ENCODE measurements at places on chromosomes 7 and 10.

DNA sequence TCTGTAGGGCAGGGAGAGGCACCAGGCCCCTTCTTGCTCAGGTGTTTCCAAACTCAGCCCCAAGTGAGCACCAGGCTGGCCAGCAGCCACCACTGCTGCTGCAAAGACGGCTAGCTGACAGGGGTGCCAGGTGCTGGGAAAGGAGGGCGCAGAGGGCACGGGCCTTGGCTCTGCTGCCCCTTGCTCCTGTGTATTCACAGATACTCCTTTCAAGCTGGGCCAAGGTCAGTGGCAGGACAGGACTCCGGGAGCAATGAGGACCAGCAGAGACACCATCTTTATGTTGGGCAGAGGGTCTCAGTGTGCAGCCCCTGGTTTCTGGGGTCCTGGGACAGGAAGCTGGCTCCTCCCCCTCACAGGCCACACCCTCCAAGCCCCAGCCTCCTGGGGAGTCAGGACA lies 110.1 kb downstream of the SMURF1 start:
- DNase-seq: no peak

- DNase-seq: no peak
These were observed 11.8 kb downstream of the CCSER2 start for GRCh38 chr10:84340187-84340586.

GRCh38 chr10:1576467-1577372 lies 160.6 kb downstream of the ADARB2 start:
- no peak for DNase-seq

DNA sequence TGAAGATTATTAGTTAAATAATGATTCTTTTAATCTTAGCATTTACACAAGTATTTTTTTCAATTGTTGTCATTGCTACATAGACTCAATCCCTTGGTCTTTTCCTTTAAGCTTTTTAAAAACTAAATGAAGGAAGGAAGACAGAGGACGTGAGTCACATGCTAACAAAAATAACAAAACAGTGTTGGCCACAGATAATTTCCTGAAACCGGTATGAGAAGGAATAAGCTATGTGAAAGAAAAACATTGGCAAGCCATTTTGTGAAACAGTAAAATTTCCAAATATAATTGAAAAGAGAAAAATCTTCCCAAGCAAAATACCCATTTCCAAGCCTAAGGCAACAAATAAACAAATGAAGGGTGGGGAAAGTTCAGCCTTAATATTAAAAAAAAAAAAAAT lies 223.0 kb downstream of the AHR start:
- no peak for DNase-seq

- no peak for DNase-seq
These were observed 156.9 kb upstream of the C7orf33 start for GRCh38 chr7:148433521-148434180.

- DNase-seq: no peak
These were observed 1226.7 kb upstream of the LRRN3 start for GRCh38 chr7:109864230-109864629.

GRCh38 chr7:1211611-1212010 lies 21.1 kb upstream of the UNCX start:
- no peak for DNase-seq

GRCh38 chr10:48277093-48277492 lies 2.6 kb upstream of the FRMPD2 start:
- no peak for DNase-seq

DNA sequence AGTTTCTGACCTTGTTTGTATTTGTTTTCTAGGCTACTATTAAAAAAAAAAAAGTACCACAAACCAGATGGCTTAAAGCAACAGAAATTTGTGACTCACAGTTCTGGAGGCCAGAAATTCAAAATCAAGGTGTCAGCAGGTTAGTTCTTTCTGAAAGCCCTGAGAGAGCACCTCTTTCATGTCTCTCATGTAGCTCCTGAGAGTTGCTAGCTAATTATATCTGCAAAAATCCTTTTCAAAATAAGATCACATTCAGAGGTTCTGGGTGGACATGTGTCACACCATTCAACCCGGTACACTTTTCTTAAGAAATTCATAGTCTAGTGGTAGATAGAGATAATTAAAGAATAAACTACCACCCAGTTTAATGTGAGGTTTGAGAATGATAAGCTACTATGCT lies 888.6 kb downstream of the GRID1 start:
- DNase-seq: no peak
